ENCODE measurements at places on chromosomes 1 and 21.

- DNase-seq = no peak
Measured at GRCh38 chr21:14657241-14658008, 111.3 kb upstream of the SAMSN1 start.

GRCh38 chr1:70420320-70420719, 9.3 kb downstream of the CTH start:
- no peak for DNase-seq

DNA sequence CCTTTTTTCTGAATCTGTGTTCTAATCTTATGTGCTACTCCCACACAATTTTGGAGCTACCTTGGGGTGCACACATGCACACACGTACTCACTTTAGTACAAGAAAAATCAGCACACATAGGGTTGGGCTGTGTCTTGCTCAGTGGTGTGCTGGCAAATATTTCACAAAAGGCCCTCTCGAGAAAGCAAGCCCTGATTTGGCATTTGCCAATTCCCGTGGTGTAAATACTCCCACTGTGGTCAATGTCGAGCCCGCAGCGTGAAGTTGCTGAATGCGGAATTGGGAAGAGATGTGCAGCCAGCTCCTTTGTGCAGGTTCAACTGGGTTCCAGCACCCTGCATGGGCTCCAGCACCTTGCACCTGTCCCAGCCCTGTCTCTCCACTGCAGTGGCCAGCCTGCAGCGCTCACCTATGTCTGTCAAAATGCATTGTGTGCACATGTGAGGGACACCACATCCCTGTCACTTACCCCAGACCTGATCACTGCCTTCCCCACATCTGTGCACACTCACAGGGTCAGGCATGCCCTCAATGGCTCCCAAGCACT, 78.4 kb upstream of the WNT4 start:
- DNase-seq = no peak

- DNase-seq = no peak
Measured at GRCh38 chr1:82386365-82387011, 585.8 kb downstream of the ADGRL2 start.

DNA sequence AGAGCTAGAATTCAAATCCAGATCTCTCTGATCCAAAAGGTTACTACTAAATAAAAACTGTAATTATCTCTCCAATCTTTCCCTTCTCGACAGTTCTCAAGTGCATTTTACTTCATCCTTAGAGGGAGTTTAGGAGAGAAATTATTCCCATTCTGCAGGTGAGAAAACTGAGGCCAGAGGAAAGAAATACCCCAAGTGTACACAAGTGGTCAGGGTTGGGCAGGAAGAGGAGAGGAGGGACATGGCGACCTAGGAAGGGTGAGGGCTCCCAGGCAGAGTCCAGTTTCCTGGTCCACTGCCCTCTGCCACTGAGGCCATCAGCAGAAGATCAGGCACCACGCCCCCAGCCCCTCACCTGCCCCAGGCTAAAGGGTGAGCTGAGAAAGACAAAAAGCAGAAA, 127.1 kb upstream of the RUNX3 start:
- DNase-seq = no peak

- DNase-seq = no peak
Measured at GRCh38 chr1:106613861-106614260, 442.6 kb upstream of the PRMT6 start.

GRCh38 chr1:181166377-181167196, 78.1 kb downstream of the IER5 start:
- DNase-seq = peak; percentile 76

DNA sequence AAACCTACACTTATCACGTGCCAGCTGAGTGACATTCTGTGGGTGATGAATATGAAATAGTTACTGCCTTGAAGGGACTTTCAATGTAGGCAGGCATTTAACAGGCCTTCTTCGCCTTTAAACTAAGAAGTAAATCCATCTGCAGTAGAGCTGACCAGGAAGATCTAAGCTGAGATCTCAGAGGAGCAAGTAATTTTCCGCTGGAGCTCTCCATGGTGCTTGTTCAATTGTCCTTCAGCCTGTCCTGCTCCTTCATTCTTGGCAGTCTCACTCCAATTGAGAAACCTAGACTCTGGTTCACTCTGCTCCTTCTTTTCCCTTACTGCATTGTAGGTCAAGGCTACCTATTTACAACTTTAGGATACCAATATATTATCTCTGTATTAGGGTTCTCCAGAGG, 183.5 kb downstream of the HMCN1 start:
- peak; percentile 44 for DNase-seq

- DNase-seq = peak; percentile 71
Measured at GRCh38 chr1:220786337-220787068, at the start of gene MTARC1. MTARC1 (plus strand) TSS chr1:220786913; CDS start chr1:220786945, 32 bp downstream.

DNA sequence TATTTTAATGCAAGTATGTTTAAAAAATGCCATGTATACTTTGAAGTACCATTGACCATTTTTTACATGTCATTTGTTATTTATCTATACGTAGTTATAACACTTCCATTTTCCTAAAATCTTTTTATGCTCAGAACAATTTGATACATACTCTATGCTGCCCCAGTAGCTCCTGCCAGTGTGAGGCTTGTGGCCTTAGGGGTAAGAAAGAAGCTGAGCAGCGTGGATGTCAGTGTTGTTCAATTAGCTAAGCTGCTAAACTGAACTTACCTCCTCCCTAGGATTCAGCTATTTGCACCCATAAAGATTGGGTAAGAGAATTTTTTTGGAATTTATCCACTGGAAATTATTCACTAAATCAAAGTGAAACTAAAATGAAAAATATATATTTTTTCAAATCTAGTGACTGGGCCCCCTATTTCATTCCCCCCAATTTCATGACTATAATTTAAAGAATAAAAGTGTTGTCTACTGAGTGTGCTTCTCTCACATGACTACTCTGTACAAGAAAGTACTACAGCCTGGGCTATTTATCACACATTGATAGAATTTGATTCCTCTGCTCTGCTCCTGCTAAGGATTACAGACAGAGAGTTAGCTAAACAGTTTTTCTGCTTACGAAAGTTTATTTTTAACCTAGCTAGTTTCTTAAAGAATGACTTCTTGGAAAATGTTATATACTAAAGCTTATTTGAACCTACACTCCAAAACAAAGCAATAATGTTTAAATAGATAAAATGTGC, 1030.3 kb upstream of the ADGRL4 start:
- DNase-seq = no peak

DNA sequence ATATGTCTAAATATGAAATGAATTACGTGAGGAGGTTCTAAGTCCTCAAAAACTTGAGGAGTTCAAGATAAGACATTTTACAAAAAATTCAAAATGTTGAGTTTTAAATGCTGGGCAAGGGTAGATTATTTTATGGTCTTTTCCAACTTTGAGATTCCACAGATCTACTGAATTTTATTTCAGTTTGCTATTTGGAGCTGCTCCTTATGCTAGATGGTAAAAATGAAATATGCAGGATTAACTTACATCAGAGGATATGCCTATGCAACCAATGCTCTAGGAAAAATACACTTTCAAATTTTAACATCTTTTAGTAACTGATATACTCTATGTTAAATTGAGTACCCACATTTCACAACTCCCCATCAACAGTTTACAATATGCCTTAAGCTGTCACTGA, 83.1 kb downstream of the SCMH1 start:
- DNase-seq = no peak

GRCh38 chr1:31581821-31582810, 5.8 kb downstream of the TINAGL1 start:
- no peak for DNase-seq

- no peak for DNase-seq
Measured at GRCh38 chr1:34833711-34834110, 25.8 kb downstream of the SMIM12 start.

GRCh38 chr1:199290186-199290585, 651.3 kb downstream of the PTPRC start:
- no peak for DNase-seq

- no peak for DNase-seq
Measured at GRCh38 chr1:223707256-223708000, 4.9 kb upstream of the CAPN2 start.

DNA sequence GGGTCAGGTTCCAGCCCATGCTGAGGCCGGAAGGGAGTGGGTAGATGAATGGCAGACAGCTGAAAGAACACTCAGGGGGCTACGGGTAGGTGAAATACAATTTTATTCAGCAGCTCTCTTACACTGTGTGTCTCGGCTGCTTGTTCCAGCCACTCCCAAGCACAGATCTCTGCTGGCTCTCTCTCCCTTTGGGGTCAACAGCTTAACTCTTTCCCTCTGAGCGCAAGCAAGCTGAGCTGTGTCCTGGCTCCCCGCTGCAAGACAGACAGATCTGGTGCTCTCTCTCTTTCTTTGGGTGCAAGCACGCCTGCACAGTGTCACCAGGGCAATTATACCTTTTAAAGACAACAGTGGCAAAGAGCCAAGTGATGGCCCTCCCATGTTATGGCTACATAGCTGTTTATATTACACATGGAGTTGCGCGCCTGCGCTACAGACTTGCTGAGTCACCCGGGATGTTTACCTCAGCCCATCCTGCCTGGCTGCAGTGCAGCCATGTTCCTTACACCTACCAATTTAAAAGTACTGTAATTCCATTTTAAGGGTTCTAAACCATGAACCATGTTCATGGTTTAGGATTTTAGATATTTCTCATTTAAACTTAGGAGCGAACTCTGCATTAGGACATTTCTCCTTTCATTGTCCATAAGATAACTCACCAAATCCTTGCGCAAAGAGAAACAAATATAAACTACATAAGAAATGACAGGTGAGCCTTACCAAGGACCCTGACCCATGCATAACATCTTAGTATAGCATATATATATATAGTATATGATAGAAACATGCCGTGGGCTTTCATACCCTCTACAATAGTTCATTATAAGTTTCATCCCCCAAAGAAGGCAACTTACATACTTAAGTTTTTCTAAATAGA, 396.5 kb downstream of the SMYD3 start:
- DNase-seq = no peak

GRCh38 chr1:159040206-159040605, 30.5 kb downstream of the IFI16 start:
- no peak for DNase-seq

DNA sequence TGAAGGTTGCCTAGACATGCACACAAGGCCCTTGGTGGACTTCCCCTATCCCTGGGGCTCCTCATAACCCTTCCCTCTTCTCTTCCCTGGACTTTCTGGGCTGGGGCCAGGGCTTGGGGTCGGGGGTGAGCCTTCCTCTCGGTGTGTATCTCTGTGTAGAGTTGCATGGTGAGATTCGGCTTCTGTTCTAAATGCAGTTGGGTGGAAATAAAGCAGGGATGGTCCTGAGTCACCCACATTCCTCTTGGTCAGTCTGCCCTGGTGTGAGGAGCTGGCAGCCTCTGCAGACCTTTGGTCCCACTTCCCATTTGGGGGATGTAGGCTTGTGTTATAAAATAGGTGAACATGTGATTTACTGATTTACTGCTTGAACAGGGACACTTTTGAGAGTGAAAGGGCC, 38.0 kb downstream of the ADARB1 start:
- DNase-seq = no peak

DNA sequence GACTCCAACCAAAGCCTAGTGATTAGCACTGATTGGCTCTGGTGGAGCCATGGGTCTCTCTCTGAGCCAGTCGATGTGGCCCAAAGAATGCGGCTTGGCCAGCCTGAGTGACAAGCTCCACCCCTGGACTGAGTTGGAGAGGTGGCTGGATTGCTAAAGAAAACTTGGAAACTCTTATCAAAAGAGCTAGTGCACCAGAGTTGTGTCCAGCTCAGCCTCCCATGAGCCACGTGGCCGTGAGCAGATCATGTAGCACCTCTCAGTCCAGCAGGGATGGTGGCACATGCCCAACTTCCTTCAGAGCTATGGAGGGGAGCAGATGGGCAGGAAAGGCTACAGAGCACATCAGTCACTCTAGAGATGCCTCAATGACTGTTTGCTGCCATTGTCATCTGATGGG, 142.8 kb upstream of the VAMP3 start:
- DNase-seq = no peak

GRCh38 chr1:216310776-216311175, 112.5 kb downstream of the USH2A start:
- no peak for DNase-seq

DNA sequence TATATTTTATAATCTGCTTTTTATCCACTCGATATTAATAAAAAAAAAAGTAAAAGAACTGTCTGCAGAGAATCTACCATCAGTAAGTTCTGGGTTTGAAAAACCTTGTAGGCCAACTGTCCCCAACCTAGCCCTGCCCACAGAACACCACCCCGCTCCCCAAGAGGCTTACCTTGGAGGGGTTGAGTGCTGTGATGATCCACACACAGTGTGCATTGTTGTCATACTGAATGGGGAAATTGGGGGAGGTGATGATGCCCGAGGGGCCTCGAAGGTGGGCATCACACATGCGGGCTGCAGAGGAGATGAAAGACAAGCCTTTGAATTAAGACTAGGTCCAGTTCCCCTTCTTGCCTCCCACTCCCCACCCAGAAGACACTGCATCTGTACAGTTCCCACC, 53.3 kb upstream of the HMGB4 start:
- no peak for DNase-seq

DNA sequence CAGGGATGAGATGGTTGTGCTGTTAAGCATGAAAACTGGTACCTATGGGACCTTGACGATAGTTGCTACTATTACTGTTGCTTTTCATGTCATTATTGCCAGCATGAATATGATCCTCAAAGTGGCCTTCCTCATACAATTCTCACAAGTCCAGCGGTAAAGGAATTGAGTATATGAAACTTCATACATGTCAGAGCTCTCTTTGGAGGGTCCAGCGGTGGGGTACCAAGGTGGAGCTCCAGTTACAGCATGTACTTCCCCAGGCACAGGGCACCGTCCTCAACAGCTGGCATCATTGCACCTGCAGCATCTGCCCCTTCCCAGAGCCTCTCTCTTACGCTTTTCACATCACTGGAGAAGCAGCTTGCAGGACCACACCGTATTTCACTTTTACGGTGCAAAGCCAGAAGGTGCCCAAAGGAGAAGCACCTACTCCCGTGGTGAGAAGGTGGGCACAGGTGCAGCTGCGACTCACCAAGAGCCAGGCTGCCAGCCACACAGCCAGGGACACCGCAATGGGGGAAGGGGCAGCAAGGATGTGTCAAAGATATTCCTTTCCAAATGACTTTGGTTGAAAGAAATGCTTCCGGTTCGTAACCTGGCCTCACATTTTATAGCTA, 166.4 kb upstream of the IRF2BP2 start:
- DNase-seq = no peak

GRCh38 chr1:169785267-169785666, 9.4 kb downstream of the METTL18 start:
- DNase-seq = no peak

- DNase-seq = no peak
Measured at GRCh38 chr1:162091681-162092524, 22.4 kb downstream of the NOS1AP start.

- no peak for DNase-seq
Measured at GRCh38 chr1:233654658-233655280, 40.9 kb downstream of the KCNK1 start.

DNA sequence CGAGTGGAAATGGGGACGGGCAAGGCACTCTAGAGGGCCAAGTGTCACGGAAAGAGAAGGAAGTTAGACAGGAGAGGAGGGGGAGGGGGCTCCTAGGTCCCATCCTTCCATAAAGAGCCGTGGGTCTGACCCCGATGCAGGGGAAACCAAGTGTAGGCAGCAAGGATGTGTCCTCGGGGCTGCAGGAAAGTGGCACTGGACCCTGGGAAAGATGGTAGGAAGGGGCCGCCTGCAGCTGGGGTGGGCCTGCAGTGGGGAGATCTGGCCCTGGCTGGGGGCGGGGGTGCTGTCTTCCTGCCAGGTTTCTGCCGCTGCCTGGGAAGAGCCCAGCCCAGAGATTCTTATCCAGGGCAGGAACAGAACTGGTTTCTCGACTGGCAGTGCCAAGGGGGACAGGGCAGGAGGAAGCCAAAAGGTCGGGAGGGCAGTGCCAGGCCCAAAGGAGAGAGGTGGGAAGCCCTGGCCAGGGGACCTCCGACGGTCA, 12.9 kb downstream of the CRABP2 start:
- DNase-seq = no peak
